ENCODE measurements at places on chromosomes 4 and X. TPM values are rescaled to one million over a fixed set of nuclear protein-coding genes. Genes with fewer than 3 reads are reported as not detected.

The ERCC6L gene
- total RNA-seq: 0.59 TPM

The GAB3 gene
- 12.8 TPM for total RNA-seq

The USP17L24 gene
- not detected for total RNA-seq

The WAS gene
- 2.5 TPM for total RNA-seq

The GSX2 gene
- not detected for total RNA-seq

The NALF2 gene
- total RNA-seq: 2.2 TPM

The HTR2C gene
- not detected for total RNA-seq

The DDX53 gene
- not detected for total RNA-seq

The STS gene
- total RNA-seq: 9.8 TPM

The SFRP2 gene
- 3.7 TPM for total RNA-seq

The MOSPD2 gene
- 23.1 TPM for total RNA-seq

The PRAF2 gene
- total RNA-seq: 42.9 TPM

The FGF5 gene
- total RNA-seq: not detected

The RASSF6 gene
- 17.5 TPM for total RNA-seq

The KIF4A gene
- total RNA-seq: 0.73 TPM

The NPY1R gene
- 9.5 TPM for total RNA-seq

The GYPE gene
- total RNA-seq: 0.46 TPM

The MAGEA1 gene
- 5.4 TPM for total RNA-seq

DNA sequence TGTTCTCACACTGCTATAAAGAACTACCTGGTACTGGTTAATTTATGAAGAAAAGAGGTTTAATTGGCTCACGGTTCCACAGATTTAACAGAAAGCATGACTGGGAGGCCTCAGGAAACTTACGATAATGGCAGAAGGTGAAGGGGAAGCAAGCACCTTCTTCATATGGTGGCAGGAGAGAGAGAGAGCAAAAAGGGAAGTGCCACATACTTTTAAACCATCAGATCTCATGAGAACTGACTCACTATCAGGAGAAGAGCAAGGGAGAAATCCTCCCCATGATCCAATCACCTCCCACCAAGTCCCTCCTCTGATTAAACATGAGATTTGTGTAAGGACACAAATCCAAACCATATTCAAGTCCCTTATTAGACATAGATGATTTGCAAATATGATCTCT is 12.3 kb upstream of the RAP2C start:
- DNase-seq: no peak

- no peak for DNase-seq
These were observed 1311.6 kb downstream of the RAPGEF2 start for GRCh38 chr4:160414496-160414895.

GRCh38 chr4:133972586-133972985 is 229.0 kb downstream of the PABPC4L start:
- DNase-seq: no peak

GRCh38 chr4:159210975-159211374 is 108.1 kb downstream of the RAPGEF2 start:
- no peak for DNase-seq

GRCh38 chr4:53490161-53490956 is 100.9 kb downstream of the LNX1 start:
- DNase-seq: no peak

DNA sequence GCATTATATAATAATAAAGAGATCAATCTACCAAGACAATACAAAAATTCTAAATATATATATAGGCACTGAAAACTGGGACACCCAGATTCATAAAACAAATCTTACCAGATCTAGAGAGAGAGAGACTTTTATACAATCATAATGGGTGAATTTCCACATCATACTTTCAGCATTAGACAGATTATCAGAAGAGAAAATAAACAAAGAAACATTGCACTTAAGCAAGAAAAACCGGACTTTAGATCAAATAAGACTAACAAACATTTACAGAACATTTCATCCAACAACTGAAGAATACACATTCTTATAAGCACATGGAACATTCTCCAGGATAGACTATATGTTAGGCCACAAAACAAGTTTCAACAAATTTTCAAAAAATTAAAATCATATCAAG is 245.1 kb downstream of the INPP4B start:
- DNase-seq: no peak

DNA sequence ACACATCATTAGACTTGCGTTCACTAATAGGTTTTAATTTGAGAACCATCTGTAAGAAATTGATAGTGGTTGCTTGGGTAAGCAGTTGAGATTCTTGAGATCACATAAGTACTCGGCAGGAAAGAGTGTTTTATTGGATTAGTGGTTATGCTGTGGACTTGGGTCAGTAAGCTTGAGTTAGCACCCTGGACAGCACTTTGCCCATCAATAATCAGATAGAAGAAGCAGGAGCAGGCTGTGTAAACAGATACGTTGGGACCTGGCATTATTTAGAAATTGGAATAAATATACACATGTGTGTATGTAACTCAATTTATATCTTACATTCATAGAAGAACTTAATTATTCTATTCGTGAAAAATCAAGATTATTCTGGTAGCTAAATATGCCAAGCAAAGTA is 357.5 kb upstream of the SMIM31 start:
- no peak for DNase-seq

GRCh38 chrX:28158019-28158777 is 176.9 kb upstream of the DCAF8L1 start:
- DNase-seq: no peak

- no peak for DNase-seq
These were observed 204.2 kb downstream of the PALLD start for GRCh38 chr4:168701061-168701460.

DNA sequence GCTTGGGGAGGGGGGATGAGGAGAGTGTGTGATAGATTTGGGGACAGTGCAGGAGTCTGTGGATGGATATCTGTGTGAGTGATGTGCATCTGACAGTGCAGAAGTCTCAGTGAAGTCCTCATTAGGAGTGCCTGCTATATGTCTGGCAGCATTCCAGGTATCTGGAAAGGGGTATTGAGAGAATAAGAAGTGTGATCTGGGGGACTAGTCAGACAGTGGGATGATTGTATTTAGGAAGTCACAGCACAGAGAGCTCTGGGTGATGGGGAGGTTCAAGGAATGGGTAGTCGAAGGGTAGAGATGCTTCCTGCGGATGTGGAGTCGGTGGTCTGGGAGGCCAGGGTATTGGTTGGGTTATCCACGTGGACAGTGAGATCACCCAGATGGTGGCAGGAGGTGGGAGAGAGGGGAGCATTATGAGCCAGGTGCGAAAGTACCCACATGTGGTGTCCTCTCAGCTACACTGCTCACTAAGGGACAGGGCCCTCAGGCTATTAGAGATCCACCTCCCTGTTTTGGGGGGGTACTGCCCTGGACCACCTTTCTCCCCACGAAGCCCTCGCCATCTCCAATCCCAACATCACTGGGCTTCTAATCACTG is 9.8 kb downstream of the MAGED2 start:
- DNase-seq: no peak

DNA sequence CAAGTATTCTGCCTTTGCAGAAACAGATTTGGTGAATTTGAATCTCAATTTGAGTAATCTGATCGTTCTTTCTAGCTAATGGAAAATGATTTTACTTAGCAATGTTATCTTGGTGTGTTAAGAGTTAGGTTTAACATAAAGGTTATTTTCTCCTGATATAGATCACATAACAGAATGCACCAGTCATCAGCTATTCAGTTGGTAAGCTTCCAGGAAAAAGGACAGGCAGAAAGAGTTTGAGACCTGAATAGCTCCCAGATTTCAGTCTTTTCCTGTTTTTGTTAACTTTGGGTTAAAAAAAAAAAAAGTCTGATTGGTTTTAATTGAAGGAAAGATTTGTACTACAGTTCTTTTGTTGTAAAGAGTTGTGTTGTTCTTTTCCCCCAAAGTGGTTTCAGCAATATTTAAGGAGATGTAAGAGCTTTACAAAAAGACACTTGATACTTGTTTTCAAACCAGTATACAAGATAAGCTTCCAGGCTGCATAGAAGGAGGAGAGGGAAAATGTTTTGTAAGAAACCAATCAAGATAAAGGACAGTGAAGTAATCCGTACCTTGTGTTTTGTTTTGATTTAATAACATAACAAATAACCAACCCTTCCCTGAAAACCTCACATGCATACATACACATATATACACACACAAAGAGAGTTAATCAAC is 15.3 kb downstream of the PLP1 start:
- DNase-seq: no peak

- no peak for DNase-seq
These were observed 357.7 kb downstream of the C4orf33 start for GRCh38 chr4:129453524-129454200.

DNA sequence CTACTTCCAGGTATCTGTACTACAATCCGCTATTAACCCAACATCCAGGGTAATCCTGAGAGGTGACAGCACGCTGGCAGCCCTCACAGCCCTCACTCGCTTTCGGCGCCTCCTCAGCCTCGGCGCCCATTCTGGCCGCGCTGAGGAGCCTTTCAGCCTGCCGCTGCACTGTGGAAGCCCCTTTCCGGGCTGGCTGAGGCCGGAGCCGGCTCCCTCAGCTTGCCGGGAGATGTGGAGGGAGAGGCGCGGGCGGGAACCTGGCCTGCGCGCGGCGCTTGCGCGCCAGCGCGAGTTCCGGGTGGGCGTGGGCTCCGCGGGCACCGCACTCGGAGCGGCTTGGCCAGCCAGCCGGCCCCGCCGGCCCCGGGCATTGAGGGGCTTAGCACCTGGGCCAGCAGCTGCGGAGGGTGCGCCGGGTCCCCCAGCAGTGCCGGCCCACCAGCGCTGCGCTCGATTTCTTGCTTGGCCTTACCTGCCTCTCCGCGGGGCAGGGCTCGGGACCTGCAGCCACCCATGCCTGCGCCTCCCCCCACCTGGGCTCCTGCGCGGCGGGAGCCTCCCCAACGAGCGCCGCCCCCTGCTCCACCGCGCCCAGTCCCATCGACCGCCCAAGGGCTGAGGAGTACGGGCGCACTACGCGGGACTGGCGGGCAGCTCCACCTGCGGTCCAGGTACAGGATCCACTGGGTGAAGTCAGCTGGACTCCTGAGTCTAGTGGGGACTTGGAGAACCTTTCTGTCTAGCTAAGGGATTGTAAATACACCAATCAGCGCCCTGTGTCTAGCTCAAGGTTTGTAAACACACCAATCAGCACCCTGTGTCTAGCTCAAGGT is 87.3 kb downstream of the PRSS12 start:
- DNase-seq: peak; percentile 27

GRCh38 chrX:103533511-103534216 is 14.4 kb upstream of the RAB40A start:
- DNase-seq: peak; percentile 65

- no peak for DNase-seq
These were observed 184.0 kb downstream of the UGT8 start for GRCh38 chr4:114782415-114783214.

GRCh38 chr4:1396806-1397455 is 9.3 kb downstream of the NKX1-1 start:
- DNase-seq: no peak

- DNase-seq: no peak
These were observed 229.8 kb downstream of the STIM2 start for GRCh38 chr4:27090406-27090805.

DNA sequence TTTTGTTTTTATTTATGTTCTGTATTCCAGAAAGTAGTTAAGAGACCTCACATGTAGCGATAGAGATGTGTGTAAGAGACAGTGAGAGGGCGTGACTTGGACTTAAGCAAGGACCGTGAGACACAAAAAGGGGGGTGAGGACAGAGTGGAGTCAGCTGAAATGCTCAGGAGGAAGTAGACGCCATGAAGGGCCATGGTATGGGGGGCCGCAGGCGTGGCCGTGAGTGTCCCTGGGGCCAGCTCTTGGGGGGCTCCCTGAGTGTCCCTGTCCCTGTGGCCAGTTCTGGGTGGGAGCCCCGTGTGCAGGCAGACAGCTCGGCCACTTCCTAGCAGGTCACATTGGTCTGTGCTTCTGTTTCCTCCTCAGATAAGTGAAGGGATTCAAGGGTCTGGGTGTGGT is 23.0 kb upstream of the MSANTD1 start:
- no peak for DNase-seq

GRCh38 chr4:145485120-145485519 is 3.5 kb downstream of the SMAD1 start:
- no peak for DNase-seq

GRCh38 chr4:110634350-110635162 is 11.7 kb upstream of the PITX2 start:
- DNase-seq: no peak

- DNase-seq: no peak
These were observed 6.2 kb upstream of the UGT2B17 start for GRCh38 chr4:68582339-68582717.

GRCh38 chr4:136036744-136037143 is 1495.5 kb downstream of the PCDH18 start:
- DNase-seq: no peak

Measured in prostate gland (tissue), 2 donors.